ENCODE measurements at places on chromosomes 3 and 15. TPM values are rescaled to one million over a fixed set of nuclear protein-coding genes. Genes with fewer than 3 reads are reported as not detected.
A peak's percentile ranks its signal among the peaks of the same experiment; 100 is the strongest.

TFDP2 gene
- total RNA-seq = 54.8 TPM

- peak; percentile 72 for DNase-seq
Measured at GRCh38 chr15:96321639-96322535, 8.6 kb upstream of the NR2F2 start.

DNA sequence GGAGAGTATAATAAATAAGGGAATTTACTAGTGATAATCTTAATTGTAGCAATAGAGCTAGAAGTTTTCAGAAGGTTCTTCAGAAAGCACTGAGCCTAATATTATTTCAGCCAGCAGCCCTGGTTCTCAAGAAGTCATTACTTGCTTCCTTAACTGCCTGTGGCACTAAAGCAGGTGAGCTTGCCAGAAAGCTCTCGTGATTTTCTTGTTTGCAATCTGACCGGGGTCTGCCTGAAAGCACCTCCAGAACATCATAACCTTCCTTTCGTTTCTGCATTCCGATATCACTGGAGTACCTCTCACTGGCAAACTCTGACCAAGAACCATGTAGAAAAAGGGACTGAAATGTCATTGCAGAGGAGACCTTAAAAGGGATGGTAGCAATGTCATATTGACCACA is 510.3 kb downstream of the ZIC1 start:
- DNase-seq = no peak

DNA sequence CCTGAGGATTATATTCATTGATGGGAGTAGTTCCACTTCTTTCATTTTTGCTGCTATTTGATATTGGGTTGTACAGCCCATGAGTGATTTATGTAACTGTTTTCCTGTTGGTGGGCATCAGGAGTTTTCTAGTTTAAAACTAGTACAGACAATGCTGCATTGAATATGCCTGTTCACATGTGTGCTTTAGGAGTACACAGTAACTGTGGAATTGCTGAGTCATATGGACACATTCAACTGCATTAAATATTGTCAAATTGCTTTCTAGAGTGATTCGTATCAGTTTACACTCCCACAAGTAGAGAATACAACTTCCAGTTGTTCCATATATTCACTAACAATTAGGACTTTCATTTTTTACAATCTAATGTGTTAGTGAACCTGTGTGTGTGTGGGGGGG is 59.8 kb upstream of the THSD4 start:
- no peak for DNase-seq

- no peak for DNase-seq
Measured at GRCh38 chr3:41715376-41715775, 246.5 kb downstream of the ULK4 start.

SCAANT1 gene
- total RNA-seq = not detected

MAP1A gene
- 15.0 TPM for total RNA-seq

CCDC191 gene
- total RNA-seq = 4.4 TPM

RARB gene
- total RNA-seq = 11.9 TPM

DNA sequence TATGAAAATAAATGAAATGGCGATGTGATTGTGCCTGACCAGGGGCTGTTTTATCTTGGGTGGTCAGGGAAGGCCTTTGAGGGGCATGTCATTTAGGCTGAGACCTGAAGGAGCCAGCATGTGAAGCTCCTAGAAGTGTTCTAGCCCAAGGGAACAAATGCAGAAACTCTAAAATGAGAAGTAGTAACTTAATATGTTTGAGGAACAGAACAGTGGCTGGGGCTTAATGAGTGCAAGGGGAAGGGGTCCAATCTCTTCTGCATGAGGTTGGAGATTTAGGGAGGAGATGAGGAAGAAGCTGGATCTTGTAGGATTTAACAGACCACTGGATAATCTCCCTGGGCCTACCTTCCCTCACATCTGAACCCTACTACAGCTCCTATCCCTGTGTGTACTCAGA is 110.5 kb downstream of the AKAP13 start:
- no peak for DNase-seq

SEMA7A gene
- 16.9 TPM for total RNA-seq

DNA sequence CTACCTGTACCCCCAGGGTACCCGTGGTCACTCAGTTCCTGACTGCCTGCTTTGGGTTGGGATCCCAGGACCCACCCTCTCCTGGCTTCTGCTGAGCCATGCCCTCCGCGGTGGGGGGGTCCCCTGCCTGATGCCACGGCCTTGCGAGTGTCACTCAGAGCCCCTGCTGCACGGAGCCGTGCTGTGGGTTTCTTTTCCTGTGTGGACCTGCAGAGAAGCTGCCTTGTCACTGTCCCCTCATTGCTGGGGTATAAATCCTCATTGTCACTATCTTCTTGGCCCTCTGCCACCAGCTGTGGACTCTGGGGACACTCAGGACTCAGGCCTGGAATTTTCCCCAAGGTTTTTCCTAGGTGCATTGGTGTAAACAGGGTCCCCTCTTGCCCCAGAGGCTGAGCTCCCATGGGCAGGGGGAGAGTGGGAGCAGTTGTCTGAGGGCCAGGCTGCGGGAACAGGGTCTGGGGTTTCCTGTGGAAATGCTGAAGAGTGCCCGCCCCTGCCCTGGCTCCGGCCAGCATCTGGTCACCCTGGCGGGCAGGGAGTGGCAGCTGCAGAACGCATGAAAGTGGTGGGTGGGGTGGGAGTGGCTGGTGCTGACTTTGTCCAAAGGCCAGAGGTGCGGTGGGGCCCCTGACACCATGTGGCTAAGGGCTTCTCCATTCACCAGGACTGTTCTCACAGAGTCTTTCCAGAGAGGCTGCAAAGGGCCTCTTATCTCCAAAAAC is 191.7 kb downstream of the GOLGA6L6 start:
- peak; percentile 23 for DNase-seq

DNA sequence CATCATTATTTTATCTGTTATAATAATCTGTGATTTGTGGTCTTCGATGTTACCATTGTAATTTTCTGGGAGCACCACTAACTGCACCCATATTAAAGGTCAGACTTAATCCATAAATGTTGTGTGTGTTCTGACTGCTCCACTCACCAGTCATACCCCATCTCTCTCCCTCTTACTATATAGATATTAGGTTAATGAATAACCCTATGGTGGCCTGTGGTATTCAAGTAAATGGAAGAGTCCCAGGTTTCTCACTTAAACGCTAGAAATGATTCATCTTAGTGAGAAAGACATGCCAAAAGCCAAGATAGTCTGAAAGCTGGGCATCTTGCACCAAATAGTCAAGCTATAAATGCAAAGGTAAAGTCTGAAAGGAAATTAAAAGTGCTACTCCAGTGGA is 1358.5 kb downstream of the ROBO2 start:
- DNase-seq = no peak

DNA sequence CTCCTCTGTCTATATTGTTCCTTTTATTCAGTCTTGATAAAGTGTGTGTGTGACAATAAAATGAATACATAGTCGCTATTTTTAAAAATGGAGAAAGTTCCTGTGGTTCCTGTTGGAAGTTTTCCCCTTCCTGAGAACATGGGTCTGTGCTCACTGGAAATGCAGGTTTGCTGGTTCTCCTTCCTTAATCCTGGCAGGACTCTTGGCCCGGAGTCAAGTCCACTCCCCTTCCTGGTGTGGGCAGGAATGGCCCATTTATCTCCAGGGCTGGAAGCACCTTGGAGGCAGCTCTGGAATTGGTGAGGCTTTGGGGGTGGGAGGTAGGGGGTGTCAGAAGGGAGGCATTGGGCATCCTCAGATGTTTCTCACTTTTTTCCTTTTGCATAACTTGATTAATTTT is 30.1 kb downstream of the FOXL2 start:
- DNase-seq = no peak
